Fibroblast of lung (primary cell): ENCODE measurements at places on chromosomes 16 and 17. TPM values are rescaled to one million over a fixed set of nuclear protein-coding genes. Genes with fewer than 3 reads are reported as not detected.

Gene ABCA8
- total RNA-seq, result 42.6 and 47.2 TPM in 2 replicates

Gene FOXJ1
- not detected in 2 replicates for total RNA-seq

Gene CCL4
- not detected in 2 replicates for total RNA-seq

Gene CD300LG
- not detected in 2 replicates for total RNA-seq

Gene CD300A
- total RNA-seq, result not detected in 2 replicates

Gene TBC1D3K
- not detected in 2 replicates for total RNA-seq

Gene C1QL1
- 1.3 and 1.8 TPM in 2 replicates for total RNA-seq

Gene TM4SF5
- total RNA-seq, result not detected in 2 replicates

Gene SP6
- under 0.01 TPM in 1 of 2 replicates, not detected in the other for total RNA-seq

Gene C16orf92
- not detected in 2 replicates for total RNA-seq

Gene HS3ST3A1
- 28.5 and 48.7 TPM in 2 replicates for total RNA-seq

Gene TP53TG3F
- not detected in 2 replicates for total RNA-seq

Gene MNT
- total RNA-seq, result 4.9 and 8.4 TPM in 2 replicates

Gene RPS6KB1
- 21.3 and 21.6 TPM in 2 replicates for total RNA-seq

Gene SMIM5
- total RNA-seq, result under 0.01 and 0.17 TPM in 2 replicates

Gene DYNLL2
- 32.1 and 32.9 TPM in 2 replicates for total RNA-seq

Gene CBLN1
- total RNA-seq, result not detected in 2 replicates

Gene MYCBPAP
- 2.3 and 3.0 TPM in 2 replicates for total RNA-seq

Gene ENPP7
- not detected in 2 replicates for total RNA-seq

Gene C1QTNF1
- 32.4 and 45.2 TPM in 2 replicates for total RNA-seq

Gene SPATA33
- 1.5 and 2.0 TPM in 2 replicates for total RNA-seq

Gene C1QTNF8
- not detected in 2 replicates for total RNA-seq

Gene CES5A
- not detected in 2 replicates for total RNA-seq

Gene VEZF1
- total RNA-seq, result 37.0 and 51.2 TPM in 2 replicates

Gene TBC1D3E
- total RNA-seq, result not detected in 2 replicates

Gene TSNAXIP1
- total RNA-seq, result 1.2 and 1.5 TPM in 2 replicates

Gene PRCD
- 4.1 and 4.3 TPM in 2 replicates for total RNA-seq

Gene HS3ST4
- total RNA-seq, result not detected in 2 replicates

Gene SLC5A11
- total RNA-seq, result under 0.01 TPM in 1 of 2 replicates, not detected in the other

Gene NKD1
- under 0.01 TPM in 2 replicates for total RNA-seq

Gene GCGR
- total RNA-seq, result not detected in 2 replicates
